ENCODE measurements at places on chromosomes 6 and 20. TPM values are rescaled to one million over a fixed set of nuclear protein-coding genes. Genes with fewer than 3 reads are reported as not detected.

The FOXC1 gene
- polyA plus RNA-seq: 2.2 TPM

The BRD2 gene
- 140 TPM for polyA plus RNA-seq

The TENT5A gene
- polyA plus RNA-seq: 12.3 TPM

The IYD gene
- not detected for polyA plus RNA-seq

The ULBP2 gene
- polyA plus RNA-seq: 0.41 TPM

Measured in muscle of back (tissue), 13 donors.